ENCODE measurements at places on chromosomes 11 and 22. TPM values are rescaled to one million over a fixed set of nuclear protein-coding genes. Genes with fewer than 3 reads are reported as not detected.

GRCh38 chr22:49753961-49754695 is 73.5 kb downstream of the BRD1 start:
- DNase-seq = peak; percentile 45

GRCh38 chr11:95922099-95922498 is 1.8 kb downstream of the MTMR2 start:
- DNase-seq = no peak

- DNase-seq = no peak
Observed at GRCh38 chr11:8019314-8020243, 32.4 kb downstream of the EIF3F start.

DNA sequence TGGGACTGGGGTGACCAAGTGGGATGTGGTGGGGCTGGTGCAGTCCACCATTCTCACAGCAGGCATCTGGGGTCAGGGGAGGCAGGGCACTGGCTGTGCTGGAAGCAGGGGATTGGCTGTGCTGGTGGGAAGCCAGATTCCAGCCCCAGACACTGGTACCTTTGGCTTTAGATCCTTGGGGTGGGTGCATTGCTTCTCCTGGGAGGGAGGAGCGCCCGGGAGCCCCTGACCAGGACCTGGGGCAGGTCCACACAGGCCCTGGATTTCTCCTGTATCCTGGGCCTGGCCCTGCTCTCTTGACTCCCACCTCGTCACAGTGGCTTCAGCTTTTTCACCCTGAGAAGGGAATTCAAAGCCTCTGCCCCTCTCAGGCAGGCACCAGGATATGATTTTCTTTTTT is 38.5 kb downstream of the ST3GAL4 start:
- no peak for DNase-seq

DNA sequence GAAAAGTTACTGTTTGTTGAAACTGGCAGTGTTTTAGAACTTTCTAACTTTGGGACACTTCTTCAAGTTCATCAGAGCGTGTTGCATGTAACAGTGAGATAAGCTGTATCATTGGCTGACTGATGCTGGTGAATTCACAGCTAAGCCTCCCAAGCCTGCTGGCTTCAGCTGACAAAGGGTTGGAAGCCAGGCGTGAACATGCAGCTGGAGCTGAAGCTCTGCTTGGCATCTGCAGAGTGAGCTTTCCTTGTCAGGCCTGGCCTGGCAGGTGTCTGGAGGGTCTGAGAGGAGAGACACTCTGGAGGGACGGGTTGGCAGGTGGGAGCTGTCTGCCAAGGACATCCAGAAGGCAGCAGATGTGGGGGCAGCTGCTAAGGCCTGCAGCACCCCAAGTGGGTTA is 1.5 kb downstream of the AMPD3 start:
- DNase-seq = no peak

DNA sequence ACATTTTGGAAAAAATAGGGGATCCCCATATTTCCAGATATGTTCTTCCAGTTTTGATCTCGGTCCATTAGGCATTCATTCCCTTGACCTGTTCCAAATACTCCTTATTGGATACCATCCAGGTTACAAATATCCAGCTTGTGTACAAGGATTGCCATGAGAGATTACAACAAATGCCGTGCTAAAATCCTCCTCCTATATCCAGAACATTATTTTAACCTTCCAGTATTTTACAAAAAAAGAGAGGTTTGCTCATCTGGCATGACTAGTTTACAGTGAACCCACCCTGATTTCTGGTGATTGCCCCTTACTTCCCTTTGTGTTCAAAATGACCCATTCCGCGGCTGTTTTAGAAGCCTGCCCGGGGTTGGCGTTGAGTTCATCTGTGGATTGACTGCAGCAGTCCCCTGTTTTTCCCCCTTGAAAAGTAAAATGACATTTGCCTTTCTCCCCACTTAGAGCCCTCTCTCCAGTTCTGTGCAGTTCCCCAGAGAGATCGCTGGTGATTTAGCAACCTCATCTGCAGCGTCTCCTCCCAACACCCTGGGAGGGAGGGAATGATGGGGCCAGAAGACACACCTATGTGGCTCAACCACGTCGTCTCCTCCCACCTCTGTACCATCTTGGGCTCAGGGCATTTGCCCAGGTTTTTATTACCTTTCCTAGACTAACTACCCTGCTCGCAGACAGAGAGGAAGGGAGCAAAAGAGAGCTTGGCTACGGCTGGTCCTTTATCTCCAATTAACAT is 73.6 kb downstream of the DSCAML1 start:
- no peak for DNase-seq

DNA sequence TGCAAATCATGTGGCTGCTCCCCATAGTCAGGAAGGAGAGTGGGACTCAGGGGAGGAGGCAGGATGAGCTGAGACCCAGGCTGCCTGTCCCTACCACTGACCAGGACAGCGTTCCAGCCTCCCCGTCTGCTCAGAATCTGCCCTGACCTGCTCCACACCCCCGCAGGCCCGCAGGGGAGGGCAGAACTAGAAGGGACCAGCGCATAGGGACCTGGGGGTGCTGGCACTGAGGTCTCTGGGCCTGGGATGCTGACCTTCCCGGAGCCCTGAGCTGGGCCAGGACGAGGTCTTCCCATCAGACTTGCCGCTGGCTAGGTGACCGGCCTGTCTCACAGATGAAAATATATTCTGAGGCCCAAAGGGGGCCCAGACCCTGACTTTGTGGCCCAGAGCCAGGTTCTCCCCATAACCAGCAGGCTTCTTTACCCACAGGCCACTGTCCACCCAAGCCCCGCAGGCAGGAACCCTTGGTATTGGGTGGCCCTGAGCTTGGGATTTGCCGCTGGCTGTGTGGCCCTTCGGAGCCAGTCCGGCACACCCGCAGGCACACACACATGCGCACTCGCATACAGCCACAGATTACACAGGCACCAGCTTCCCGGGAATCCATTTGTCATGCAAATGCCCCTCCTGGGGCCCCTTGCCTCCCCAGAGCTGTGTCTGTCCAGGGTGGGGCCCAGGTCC is 13.8 kb upstream of the PIM3 start:
- DNase-seq = no peak

GRCh38 chr11:19713196-19714021 is 772 bp downstream of the NAV2 start:
- no peak for DNase-seq

- no peak for DNase-seq
Observed at GRCh38 chr11:57200917-57201316, 19.2 kb downstream of the LRRC55 start.

- no peak for DNase-seq
Observed at GRCh38 chr11:95108159-95108611, 18.5 kb downstream of the ENDOD1 start.

GRCh38 chr11:100683126-100683525 is 4.0 kb upstream of the ARHGAP42 start:
- DNase-seq = no peak

DNA sequence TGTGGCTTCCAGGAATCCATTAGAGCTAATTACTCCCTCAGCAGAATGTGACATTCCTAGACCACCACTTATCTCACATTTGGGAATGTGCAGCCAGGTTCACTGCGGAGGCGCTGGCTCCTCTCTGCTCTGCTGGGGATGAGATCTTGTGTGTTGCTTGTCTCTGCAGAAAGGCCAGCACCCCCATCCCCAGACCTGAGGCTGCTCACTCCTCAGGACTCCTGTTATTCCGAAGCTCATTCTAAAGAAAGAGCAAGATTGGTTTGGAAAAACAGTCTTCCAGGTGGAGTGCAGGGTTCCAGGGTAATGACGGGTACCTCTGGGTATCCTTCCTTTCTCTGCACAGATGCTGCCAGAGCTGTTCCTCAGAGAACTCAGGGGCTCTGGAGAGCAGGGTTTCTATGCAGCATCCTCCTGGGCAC is 20.8 kb downstream of the RSPH14 start:
- DNase-seq = no peak

SLC6A5 gene
- total RNA-seq = not detected

LRP5 gene
- total RNA-seq = 196 TPM

KLHL35 gene
- not detected for total RNA-seq

OR8D1 gene
- total RNA-seq = not detected

PIM3 gene
- 94.9 TPM for total RNA-seq

SCN4B gene
- total RNA-seq = 8.3 TPM

HTR3A gene
- 0.80 TPM for total RNA-seq
